ENCODE measurements at places on chromosomes 11 and 22.

GRCh38 chr11:112972399-112973145, 11.4 kb downstream of the NCAM1 start:
- DNase-seq = no peak

- DNase-seq = no peak
These were observed 77.1 kb upstream of the CD82 start for GRCh38 chr11:44488165-44488965.

DNA sequence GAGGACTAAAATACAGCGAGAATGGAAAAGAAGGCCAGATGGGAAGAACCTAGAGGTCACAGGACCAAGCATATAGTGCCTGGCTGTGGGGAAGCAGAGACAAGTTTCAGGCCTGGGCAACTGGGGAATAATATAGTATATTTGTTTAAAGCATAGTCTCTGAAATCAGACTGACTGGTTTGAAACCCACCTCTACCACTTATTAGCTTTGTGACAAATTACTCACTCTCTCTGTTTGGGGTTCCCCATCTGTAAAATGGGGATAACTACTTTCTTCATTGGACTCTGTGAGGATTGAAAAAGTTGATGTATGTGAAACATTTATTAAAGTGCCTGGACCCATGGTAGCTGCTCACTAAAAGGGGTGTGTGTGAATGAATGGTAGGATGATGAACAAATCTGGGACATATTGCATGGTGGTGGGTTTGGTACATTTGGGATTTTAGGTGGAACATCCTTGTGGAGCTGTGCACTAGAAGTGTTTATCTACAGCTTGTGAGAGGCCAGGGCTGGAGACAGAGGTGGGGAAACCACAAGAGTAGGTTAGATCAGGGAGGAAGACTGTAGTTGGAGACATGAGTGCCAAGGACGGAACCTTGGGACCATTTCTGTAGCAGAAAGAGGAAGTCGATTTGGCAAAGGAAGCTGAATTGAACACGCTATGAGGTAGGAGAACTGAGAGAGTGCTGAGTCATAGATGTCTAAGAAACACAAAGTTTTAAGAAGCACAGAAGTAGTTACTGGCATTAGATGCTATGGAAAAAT, 52.6 kb downstream of the SWAP70 start:
- DNase-seq = no peak

DNA sequence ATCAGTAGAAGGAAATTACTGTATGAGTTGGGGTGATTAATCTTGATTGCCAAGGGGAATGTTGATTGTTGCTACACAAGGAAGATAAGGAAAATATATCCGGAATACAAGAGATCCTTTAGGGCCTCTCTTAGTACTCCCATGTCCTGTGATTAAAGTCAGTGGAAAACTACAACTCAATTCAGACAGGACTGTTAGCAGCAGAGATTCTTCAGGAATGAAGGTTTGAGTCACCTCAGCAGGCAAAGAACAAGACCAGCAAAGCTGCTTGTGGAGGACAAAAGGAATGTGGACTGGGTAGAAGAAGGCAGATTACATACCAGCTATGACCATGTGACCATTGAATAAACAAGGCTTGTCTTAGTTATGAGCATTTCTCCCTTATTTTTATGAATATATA, 478.2 kb downstream of the BUD13 start:
- no peak for DNase-seq

- no peak for DNase-seq
These were observed 451 bp downstream of the CDC45 start for GRCh38 chr22:19480173-19480568.

- DNase-seq = no peak
These were observed 219.9 kb upstream of the UBASH3B start for GRCh38 chr11:122435540-122436187.

DNA sequence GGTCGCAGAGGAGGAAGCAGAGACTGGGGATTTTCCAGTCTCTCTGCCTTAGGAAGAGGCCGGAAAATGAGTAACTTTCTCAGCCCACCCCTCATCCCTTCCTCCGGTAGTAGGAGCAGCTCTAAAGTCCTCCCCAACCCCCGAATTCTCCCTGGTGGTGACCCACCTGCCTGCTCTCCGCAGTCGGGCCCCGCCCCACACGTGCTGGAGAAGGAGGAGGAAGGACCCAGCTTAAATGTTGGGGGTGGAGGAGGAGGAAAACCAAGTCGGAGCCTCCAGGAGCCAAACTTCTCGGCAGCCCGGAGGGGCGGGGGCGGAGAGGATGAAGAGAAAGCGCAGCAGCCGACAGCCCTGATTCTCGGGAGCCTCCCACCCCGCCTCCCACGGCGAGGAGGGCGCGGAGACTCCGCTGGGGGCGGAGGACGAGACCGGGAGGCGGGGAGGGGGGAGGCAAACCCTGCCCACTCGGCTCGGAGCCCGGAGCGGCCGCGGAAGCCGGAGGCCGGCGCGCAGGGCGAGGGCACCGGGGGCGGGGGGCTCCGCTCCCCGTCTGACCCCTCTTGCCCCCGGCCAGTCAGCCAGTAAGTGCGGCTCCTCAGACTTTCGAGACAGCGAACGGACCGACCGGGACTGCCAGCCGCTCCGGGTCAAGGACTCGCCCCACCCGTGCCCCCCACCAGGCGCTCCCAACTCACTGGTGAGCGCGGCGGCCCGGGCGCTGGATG, at the start of gene TPBGL:
TSS of gene TPBGL (plus strand) at position 464 of the 725 bp plus-strand sequence. CDS start 276 bp downstream, outside the sequence.
- peak; percentile 64 for DNase-seq

DNA sequence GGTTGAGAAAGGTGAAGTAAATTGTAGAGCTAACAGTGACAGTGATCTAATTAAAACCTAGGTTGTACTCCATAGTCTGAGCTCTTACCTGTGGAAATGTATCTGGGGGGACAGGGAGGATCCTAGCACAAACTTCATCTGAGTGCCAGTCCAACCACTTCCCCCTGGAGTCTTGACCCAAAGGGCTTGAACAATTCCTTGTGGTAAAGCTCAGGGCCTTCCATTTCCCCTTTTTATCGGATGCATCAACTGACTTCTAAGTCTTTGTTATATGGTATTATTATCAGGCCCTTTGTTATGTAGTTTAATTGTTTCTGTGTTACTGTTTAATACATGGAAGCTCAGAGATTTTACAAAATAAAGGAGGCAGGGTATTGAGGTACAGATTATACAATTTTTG, 140.2 kb upstream of the SESN3 start:
- no peak for DNase-seq

GRCh38 chr11:44564670-44565210, 723 bp upstream of the CD82 start:
- no peak for DNase-seq

GRCh38 chr11:12695221-12695794, 21.1 kb downstream of the TEAD1 start:
- DNase-seq = no peak

GRCh38 chr11:28529046-28529445, 420.9 kb downstream of the METTL15 start:
- no peak for DNase-seq

- no peak for DNase-seq
These were observed 19.5 kb upstream of the IGLL5 start for GRCh38 chr22:22867996-22868715.

DNA sequence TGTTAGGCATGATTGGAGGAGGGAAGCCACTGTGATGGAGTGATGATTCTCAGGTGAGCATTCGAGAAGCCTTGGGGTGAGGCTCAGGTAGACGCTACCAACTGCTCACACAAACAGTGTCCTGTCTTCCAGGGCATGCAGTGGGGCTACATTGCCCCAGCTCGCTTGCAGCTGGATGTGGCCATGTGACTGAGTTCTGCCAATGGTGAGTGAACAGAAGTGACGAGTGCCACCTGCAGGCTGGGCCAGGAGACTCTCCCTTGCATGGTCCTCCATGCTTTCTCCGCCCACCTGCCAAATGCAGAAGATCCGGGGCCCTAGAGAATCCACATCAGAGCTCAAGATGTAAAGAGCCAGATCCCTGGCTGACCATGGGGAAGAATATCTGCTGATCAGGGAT, 195.9 kb downstream of the BCR start:
- DNase-seq = peak; percentile 70

GRCh38 chr11:34349882-34350281, 7.9 kb downstream of the ABTB2 start:
- no peak for DNase-seq

DNA sequence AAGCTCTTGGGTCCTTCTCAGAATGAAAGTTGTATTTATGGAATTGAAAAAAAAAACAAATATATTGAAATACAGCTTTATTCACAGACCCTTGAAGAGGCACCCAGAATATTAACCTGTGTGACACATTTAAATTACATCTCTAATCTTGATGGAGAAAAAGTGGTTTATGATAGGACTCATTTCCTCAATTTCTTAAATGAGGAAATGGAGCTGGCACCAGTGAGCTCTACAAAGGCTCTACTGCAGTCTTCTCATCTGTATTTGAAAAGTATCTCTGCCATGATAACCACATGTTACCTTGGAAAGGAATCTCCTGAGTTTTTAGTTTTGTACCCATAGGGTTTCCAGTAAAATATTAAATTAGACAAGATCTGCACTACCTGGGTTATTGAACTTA, 186.5 kb downstream of the HIPK3 start:
- DNase-seq = no peak

- DNase-seq = no peak
These were observed 132.1 kb upstream of the BLID start for GRCh38 chr11:122248131-122248530.

- no peak for DNase-seq
These were observed 40.2 kb upstream of the CELSR1 start for GRCh38 chr22:46577368-46578249.

- DNase-seq = no peak
These were observed 768 bp upstream of the CDKN1C start for GRCh38 chr11:2886191-2886894.

DNA sequence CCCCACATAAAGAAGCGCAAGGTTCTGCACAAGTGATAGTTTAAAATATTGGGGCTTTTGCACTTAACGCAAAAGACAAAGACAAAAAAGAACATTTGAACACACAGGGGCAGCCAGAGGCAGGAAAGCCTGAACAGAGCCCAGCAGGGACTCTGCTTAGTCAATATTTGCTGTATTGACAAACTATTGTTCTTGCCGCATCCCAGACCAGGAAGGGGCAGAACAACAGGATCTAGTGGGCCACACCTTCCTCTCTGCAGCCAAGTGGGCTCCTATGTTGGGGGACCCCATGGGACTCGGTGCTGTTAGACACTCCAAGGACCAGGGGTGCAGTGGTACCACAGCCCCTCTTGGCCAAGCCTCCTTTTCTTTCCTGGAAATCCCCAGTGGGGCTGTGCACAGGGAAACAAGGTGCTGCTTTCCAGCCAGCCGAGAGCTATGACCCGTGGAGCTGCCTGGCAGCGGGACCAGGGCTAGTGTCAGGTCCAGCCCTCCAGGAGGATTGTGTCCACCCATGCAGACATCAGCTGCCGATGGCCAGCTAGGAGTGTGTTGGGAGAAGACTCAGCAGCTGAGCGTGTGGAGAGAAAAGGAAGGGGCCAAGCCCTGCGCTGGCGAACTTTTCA, 43.3 kb upstream of the ANO1 start:
- peak; percentile 13 for DNase-seq

- no peak for DNase-seq
These were observed 116.4 kb downstream of the ZNF280B start for GRCh38 chr22:22392131-22392530.

DNA sequence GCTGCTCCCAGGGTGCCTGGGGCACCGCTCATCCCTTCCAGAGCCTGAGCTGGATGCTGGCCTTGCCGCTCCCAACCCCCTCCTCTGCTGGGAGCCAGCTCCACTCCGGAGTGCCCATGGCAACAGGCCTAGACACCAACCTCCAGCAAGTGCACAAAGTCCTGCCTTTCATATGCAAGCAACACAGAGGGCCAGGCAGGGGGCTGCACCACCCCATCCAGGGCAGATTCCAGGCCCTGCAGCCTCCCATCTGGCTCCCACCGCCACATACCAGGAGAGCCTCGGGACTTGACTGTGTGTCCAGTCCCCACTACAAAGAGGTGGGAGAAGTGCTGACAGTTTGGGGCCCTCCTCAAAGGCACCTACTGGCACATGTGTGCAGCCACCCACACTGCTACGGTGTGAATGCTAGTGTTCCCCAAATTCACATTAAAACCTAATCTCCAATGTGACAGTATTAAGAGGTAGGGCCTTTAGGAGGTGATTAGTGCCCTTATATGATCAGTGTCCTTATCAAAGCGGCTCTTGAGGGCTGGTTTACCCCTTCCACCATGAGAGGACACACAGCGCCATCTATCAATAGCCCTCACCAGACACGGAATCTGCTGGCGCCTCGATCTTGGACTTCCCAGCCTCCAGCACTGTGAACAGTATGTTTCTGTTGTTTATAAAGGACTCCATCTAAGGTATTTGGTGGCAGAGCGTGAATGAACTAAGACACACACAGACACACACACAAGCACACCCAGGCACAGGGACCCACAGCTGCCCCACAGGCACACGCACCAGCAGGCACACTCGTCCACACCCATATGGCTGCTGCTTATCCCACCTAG, 16.2 kb downstream of the ARVCF start:
- DNase-seq = peak; percentile 65

DNA sequence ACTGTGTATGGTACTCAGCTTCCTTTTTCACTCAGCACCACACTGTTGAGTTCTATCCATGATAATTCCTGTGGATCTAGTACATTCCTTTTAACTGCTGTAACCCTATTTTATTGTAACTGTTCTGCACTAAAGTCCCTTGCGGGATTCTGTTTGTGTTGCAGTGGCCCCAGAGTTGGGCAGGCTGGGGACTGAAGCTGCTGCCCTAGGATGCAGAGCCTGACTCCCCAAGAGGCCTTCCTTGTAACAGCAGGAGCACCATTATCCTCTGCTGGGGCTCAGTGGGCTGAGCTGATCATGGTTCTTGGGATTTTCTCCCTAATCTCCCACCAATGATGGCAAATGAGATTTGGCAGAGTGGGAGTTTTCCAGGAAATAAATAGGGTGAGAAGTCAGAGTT, 77.7 kb downstream of the CABIN1 start:
- DNase-seq = peak; percentile 39

DNA sequence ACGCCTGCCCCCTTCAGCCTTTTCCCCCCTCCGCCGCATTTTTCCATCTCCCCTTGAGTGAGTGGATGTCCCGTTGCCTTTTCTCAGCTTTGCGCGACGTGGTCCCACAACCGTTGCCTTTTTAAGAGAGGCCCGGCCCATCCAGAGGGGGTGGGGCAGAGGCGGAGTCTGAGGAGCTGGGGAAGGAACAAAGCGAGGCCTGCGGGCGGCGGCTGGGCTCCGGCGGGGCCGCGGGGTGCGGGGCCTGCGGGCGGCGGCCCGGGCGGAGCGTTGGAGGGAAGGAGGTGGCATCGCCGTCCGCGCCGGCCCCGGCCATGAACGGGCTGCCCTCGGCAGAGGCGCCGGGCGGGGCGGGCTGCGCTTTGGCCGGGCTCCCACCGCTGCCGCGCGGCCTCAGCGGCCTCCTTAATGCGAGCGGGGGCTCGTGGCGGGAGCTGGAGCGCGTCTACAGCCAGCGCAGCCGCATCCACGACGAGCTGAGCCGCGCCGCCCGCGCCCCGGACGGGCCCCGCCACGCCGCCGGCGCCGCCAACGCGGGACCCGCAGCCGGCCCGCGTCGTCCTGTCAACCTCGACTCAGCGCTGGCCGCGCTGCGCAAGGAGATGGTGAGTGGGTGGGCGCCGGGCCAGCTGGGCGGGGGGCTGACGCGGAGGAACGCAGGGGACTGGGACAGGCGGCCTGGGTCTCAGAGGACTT, at the start of gene FAM89B:
TSS of gene FAM89B (plus strand) at position 183 of the 696 bp plus-strand sequence. CDS start at position 315, 132 bp downstream.
- peak; percentile 78 for DNase-seq

- no peak for DNase-seq
These were observed 65.1 kb upstream of the CD44 start for GRCh38 chr11:35073691-35074419.

- no peak for DNase-seq
These were observed 71.6 kb downstream of the ST3GAL4 start for GRCh38 chr11:126426820-126427749.

GRCh38 chr11:66230156-66230555, 38.3 kb upstream of the RAB1B start:
- DNase-seq = no peak

- DNase-seq = no peak
These were observed 5.2 kb downstream of the NUMA1 start for GRCh38 chr11:72075109-72075508.
